ENCODE measurements at places on chromosomes 6 and 20.

DNA sequence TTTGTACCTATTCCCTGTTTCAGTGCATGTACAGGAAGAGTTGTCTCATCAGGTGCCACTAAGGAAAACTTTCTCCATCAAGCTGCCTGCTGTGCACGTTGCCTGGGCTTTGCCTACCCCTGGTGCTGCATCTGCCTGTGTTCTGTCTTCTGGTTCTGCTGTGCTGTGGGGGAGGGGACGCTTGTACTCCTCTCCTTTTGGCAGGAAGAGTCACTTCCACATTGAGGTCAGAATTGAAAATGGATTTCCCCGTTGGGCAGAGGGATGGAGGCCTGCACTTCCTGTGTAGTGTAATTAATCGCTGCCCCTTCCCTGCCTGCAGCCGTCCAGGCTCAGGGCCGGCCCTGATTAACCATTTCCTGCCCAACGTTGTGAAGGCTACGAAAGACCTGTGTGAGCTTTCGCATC is 153.3 kb downstream of the SCML4 start:
- no peak for DNase-seq

GRCh38 chr6:7184502-7184901 is 76.7 kb downstream of the RREB1 start:
- no peak for DNase-seq

- DNase-seq = peak; percentile 87
Measured at GRCh38 chr20:32521780-32522525, 63.2 kb downstream of the NOL4L start.

DNA sequence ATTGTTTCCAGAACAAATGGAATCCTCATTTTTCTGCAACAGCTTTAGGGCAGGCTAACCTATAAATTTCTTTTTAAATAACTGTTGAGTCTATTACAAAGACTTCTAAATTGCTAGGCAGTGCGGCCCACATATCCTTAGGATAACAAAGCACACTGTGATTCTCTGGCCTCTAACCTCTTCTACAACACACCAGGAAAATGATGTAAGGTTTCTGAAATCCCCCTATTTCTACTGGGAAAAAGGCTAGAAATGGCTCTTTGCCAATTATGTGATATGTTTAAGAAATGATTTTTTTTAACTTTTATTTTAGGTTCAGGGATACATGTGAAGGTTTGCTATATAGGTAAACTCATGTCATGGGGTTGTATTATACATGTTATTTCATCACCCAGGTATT is 17.3 kb upstream of the NT5E start:
- no peak for DNase-seq

- DNase-seq = no peak
Measured at GRCh38 chr6:50240986-50241385, 191.3 kb upstream of the DEFB112 start.

GRCh38 chr20:21714297-21715192 is 9.1 kb downstream of the PAX1 start:
- no peak for DNase-seq

- DNase-seq = no peak
Measured at GRCh38 chr6:84973606-84974005, 209.2 kb upstream of the TBX18 start.

- DNase-seq = no peak
Measured at GRCh38 chr6:37314487-37315156, 39.2 kb upstream of the RNF8 start.
